ENCODE measurements at places on chromosomes 3 and 15. TPM values are rescaled to one million over a fixed set of nuclear protein-coding genes. Genes with fewer than 3 reads are reported as not detected.
A peak's percentile ranks its signal among the peaks of the same experiment; 100 is the strongest.

GRCh38 chr3:72810063-72810462 is 38.2 kb downstream of the SHQ1 start:
- H3K36me3 ChIP-seq = no peaks in the 10 kb centered on the region
- no peak for DNase-seq
- H3K4me1 ChIP-seq = no peaks in the 10 kb centered on the region

DNA sequence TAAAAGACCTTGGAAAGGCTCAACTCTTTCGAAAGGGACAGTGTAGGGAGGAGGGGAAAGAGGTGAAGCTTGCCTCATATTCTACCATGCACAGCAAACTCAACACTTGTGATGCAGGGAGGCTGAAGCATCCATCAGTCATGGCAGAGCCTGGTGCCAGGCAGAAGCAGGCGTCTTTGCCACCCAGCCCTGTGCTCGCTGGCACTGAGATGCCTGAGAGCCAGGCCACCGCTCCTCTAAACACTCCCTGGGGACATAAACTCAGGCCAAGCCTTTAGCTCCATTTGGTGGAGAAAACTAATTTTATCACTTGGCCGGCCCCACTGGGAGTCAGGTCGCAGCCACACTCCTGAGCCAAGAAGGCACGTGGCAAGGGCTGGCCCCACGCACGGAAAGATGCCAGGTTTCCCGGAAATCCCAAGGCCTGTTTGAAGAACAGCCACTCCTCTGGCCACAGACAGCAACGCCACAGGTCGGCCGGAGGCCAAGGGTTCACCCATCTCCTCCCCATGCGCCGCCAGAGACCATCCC is 30.7 kb downstream of the XXYLT1 start:
- peaks cover 12% of the 10 kb centered on the region for H3K4me1 ChIP-seq
- H3K27me3 ChIP-seq = no peaks in the 10 kb centered on the region
- no peaks in the 10 kb centered on the region for H3K36me3 ChIP-seq
- no peak overlapping the region for H3K4me3 ChIP-seq
- peak; percentile 53 for DNase-seq

- DNase-seq = no peak
- no peaks in the 10 kb centered on the region for H3K27me3 ChIP-seq
- H3K36me3 ChIP-seq = no peaks in the 10 kb centered on the region
- no peak overlapping the region for H3K4me3 ChIP-seq
- no peak overlapping the region for H3K27ac ChIP-seq
These were observed 3.5 kb upstream of the WDR72 start for GRCh38 chr15:53762916-53763315.

The ZWILCH gene
- 8.4 TPM for total RNA-seq

DNA sequence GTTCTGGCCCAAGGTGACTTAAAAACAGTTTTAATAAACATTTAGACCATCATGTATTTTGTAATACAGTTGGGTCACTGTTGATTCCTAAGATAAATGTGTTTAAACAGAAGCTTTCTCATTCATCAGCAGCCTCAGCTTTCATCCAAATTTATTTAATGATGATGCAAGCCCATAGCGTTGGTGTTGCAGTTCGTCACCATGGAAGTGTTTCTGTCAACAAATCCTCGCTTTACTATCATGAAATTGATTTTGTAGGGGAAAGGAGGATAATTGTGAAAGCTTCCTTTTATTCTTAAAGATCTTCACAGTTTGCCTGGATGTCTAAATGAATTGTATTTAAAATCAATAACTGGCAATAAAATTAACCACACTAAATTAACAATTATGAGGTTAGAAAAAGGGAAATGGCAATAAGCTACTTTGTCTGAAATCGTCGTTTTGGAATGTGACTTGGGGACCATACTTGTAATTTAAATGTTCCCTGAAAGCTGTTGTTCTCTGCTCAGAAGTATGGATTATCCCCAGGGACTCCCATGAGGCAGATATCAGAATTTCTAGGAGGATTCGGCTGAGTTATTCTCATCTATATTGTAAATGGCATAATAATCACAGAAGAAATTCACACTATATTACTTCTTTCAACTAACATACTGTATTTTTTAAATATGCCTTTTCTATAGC is 29.0 kb downstream of the CMSS1 start:
- no peak overlapping the region for H3K4me3 ChIP-seq
- peak overlapping the region; percentile 46 for H3K27ac ChIP-seq

The C15orf40 gene
- 10.2 TPM for total RNA-seq

The FILIP1L gene
- total RNA-seq = 270 TPM

GRCh38 chr3:171301002-171301401 is 159.2 kb downstream of the TNIK start:
- no peaks in the 10 kb centered on the region for H3K36me3 ChIP-seq
- H3K4me1 ChIP-seq = peaks cover 13% of the 10 kb centered on the region
- no peak for DNase-seq
- no peaks in the 10 kb centered on the region for H3K27me3 ChIP-seq
- no peak overlapping the region for H3K4me3 ChIP-seq

DNA sequence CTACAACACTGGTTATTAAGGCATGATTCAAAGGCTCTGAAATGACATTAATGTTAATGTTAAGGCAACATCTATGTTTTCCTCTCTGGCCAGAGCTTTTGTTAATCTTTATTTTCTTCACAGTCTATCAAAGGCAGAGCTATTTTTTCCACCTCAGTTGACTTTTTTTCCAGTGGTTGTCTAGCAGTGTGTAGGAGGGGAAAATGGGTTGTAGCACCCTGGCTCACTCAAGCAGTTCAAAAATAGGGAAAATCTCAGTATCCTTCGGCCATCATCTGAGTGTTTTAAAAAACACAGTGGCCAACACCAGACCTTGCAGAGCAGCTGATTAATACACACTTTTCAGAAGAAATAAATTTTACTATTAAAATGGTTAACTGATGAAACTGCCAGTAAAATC is 21.4 kb downstream of the CBLB start:
- H3K36me3 ChIP-seq = no peaks in the 10 kb centered on the region
- peaks cover 39% of the 10 kb centered on the region for H3K4me1 ChIP-seq
- no peak overlapping the region for H3K27ac ChIP-seq
- no peak for DNase-seq

GRCh38 chr3:37890522-37890921 is 28.8 kb downstream of the CTDSPL start:
- no peak overlapping the region for H3K27ac ChIP-seq
- H3K4me1 ChIP-seq = no peaks in the 10 kb centered on the region
- H3K36me3 ChIP-seq = no peaks in the 10 kb centered on the region
- DNase-seq = no peak
- H3K4me3 ChIP-seq = no peak overlapping the region

All from thoracic aorta (tissue), 2 donors.